GM23248 (cell line): ENCODE measurements at places on chromosomes 11 and 22. TPM values are rescaled to one million over a fixed set of nuclear protein-coding genes. Genes with fewer than 3 reads are reported as not detected.

- no peak overlapping the region for H3K27ac ChIP-seq
- peaks cover 41% of the 10 kb centered on the region for H3K4me1 ChIP-seq
- DNase-seq: peak; percentile 40
- no peaks in the 10 kb centered on the region for H3K36me3 ChIP-seq
- H3K27me3 ChIP-seq: no peaks in the 10 kb centered on the region
These were observed 13.6 kb downstream of the KCNJ5 start for GRCh38 chr11:128904656-128905344.

DNA sequence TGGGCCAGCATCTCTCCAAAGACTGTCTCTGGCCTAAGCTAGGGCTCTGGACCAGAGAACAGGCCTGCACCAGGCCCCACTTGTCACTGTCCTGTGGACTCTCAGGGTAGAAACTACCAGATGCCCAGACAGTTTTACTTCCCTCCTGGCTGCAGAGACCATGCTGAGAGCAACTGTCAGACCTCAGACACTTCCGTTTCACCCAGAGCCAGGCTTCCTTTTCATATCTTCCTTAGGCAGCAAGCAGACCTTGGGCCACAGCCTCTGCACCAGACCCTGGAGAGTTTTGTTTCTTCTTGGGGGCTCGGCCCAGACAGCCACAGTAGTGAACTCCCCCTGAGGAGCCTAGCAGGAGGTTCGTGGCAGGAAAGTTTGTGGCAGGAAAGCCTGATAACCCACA, 12.1 kb upstream of the FCHSD2 start:
- peaks cover 16% of the 10 kb centered on the region for H3K4me1 ChIP-seq
- no peak overlapping the region for H3K27ac ChIP-seq
- no peak for DNase-seq
- H3K4me3 ChIP-seq: no peak overlapping the region
- no peaks in the 10 kb centered on the region for H3K27me3 ChIP-seq

DNA sequence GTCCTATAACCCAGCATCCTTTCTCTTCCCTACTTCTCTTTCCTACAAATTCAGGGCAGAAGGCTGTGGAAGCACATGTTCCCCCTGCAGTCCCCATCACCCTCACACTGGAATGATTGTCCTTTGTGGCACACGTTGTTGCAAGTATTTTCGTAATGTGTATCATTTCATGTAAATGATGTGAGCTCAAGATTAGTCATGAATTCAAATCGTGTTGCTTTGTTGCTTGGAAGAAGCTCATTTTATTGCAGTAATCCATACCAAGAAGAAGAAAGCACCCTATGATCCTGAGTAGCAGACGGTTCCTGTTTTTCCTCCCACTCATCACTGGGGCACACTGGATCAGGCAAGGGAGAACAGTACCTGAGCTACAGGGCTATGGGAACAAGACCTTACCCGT, 173.4 kb downstream of the NCAM1 start:
- no peaks in the 10 kb centered on the region for H3K4me1 ChIP-seq
- DNase-seq: peak; percentile 10
- H3K27ac ChIP-seq: no peak overlapping the region
- H3K4me3 ChIP-seq: no peak overlapping the region

DNA sequence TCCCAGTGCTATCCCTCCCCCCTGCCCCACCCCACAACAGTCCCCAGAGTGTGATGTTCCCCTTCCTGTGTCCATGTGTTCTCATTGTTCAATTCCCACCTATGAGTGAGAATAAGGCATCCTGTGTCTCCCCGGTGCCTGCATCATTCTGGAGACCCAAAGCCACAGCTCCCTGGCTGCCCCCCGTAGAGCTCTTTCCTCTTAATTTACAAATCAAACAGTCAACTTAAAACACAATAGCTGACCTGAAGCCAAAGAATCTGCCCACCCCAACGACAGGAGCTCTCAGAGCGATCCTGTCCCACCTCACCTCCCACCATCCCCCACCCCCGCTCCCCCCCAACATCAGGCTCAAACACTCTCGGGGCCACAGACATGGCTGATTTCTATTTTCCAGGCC, 558.3 kb downstream of the BRD1 start:
- no peak overlapping the region for H3K27ac ChIP-seq
- no peaks in the 10 kb centered on the region for H3K27me3 ChIP-seq
- DNase-seq: no peak
- no peaks in the 10 kb centered on the region for H3K36me3 ChIP-seq
- no peak overlapping the region for H3K4me3 ChIP-seq

- H3K36me3 ChIP-seq: no peaks in the 10 kb centered on the region
- H3K4me1 ChIP-seq: no peaks in the 10 kb centered on the region
- no peaks in the 10 kb centered on the region for H3K27me3 ChIP-seq
These were observed 475.2 kb downstream of the JRKL start for GRCh38 chr11:96865020-96865419.

The DLG2 gene
- total RNA-seq: 1.7 and 9.0 TPM in 2 replicates

The CNGA4 gene
- total RNA-seq: not detected in 2 replicates

GRCh38 chr11:83785942-83786341, 499.8 kb upstream of the CCDC90B start:
- no peak overlapping the region for H3K4me3 ChIP-seq
- H3K27ac ChIP-seq: no peak overlapping the region
- no peaks in the 10 kb centered on the region for H3K4me1 ChIP-seq
